ENCODE measurements at places on chromosomes 5 and 9.

- no peak for DNase-seq
Observed at GRCh38 chr9:134167530-134167931, 3.2 kb upstream of the RNU6ATAC start.

GRCh38 chr5:120538149-120538548 is 74.0 kb downstream of the PRR16 start:
- no peak for DNase-seq

- no peak for DNase-seq
Observed at GRCh38 chr9:132586830-132587591, 4.6 kb downstream of the BARHL1 start.

DNA sequence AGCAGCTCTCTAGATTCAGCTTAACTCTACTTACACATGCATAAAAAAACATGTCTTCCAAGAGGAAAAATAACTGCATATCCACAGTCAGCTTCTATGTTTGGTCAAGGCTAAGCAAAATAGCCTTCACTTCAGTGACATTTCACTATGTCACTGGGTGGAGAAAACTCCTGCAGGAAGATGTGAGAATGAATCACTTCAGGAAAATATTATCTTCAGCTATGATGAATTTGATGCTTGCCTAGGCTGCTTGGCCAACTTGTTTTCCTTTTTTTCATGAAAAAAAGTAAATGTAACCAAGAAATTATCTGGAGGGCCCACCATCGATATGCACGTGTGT is 143.0 kb upstream of the ZNF608 start:
- DNase-seq = no peak

DNA sequence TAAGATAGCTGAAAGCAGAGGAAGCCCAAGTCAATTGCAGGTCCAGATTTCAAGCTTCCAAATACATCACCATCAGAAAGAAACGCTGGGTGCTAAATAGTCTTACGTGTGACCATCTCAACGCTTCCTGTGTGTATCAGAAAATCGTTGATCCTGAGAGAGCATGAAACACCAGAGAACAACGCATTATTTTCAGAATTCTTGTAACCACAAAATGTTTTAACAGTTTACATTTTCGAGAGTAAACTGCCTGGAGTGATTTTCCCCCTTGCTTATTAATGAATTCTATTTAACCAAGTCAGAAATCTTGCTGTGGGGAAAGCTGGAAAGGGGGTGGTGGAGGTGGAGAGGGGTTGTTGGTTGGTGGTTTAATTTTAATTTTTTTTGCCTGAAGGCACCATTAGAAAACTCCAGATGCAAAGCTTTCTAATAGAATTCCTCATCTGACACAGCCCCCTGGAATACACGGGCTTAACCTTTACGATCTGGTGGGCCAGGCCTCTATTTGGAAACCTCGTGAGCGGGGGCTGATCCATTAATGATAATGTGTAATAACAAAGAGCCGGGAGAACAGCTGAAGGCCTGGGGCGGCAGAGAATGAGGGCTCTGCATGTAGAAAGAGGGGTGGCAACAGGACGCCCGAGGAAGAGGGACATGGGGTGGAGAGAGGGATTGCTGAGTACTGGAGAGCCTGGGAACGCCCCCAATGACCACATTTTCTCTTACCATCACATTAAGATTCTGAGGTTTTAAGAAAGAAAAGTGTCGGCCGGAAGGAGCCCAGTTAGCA is 124.5 kb upstream of the NFIB start:
- no peak for DNase-seq

GRCh38 chr5:9831823-9832222 is 201.7 kb upstream of the TAS2R1 start:
- no peak for DNase-seq

GRCh38 chr9:7636309-7636708 is 163.3 kb downstream of the DMAC1 start:
- DNase-seq = no peak

DNA sequence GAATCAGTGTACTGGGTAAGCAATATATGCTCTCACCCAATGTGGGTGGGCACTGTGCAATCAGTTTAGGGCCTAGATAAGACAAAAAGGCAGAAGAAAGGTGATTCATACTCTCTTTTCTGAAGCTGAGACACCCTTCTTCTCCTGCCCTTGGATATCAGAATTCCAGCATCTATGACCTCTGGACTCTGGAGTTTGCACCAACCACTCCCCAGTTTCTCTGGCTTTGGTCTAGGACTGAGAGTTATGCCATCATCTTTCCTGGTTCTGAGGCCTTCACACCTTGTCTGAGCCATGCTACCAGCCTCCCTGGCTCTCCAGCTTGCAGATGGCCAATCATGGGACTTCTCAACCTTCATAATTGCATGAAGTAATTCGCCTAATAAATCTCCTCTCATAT is 724.6 kb upstream of the TYRP1 start:
- DNase-seq = no peak

DNA sequence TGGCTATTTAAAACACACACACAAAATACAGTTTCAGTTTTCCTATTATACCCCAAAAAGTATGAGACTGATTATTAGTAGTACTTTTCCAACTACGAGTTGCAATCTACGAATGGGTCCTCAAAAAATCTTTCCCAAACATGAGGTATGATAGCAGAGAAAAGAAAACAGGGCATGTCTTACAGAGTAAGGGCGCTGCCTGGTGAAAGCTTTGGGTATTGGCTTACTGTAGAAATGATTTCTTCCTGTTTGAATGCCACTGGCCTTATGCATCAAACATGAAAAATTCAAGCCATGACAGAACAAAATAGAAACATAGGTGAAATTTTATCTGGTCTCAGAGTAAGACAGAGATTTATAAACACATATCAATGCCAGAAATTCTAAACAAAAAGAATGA is 448.0 kb downstream of the SPOCK1 start:
- no peak for DNase-seq

DNA sequence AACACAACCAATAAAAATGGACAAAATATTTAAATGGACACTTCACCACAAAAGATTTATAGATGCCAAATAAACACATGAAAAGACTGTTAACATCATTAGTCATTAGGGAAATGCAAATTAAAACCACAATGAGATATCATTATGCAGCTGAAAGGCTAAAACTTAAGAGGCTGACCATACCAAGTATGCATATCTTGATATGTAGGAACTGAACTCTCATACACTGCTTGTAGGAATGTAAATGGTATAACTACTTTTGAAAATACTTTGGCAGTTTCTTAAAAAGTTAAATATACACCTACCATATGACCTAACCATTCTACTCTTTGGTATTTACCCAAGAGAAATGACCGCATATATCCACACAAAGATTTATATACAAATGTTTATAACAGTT is 13.6 kb upstream of the ADAMTS12 start:
- no peak for DNase-seq

DNA sequence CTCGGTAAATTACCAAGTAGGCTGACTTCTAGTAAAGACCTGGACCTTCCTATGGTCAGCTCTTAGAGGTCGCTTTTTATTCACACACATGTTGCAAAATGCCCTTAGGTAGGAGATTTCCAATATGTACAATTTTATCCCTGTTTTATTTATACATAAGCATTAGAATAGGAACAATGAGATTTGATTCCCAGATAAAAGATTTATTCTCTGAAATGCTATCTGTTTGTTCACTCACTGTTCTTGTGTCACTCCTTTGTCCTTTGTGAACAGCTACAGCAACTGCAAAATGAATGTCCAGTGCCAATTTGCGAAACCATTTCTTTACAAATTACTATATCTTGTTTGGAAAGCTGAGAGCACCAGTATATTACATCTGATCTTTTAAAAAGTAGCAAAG is 991.5 kb upstream of the TYRP1 start:
- no peak for DNase-seq

DNA sequence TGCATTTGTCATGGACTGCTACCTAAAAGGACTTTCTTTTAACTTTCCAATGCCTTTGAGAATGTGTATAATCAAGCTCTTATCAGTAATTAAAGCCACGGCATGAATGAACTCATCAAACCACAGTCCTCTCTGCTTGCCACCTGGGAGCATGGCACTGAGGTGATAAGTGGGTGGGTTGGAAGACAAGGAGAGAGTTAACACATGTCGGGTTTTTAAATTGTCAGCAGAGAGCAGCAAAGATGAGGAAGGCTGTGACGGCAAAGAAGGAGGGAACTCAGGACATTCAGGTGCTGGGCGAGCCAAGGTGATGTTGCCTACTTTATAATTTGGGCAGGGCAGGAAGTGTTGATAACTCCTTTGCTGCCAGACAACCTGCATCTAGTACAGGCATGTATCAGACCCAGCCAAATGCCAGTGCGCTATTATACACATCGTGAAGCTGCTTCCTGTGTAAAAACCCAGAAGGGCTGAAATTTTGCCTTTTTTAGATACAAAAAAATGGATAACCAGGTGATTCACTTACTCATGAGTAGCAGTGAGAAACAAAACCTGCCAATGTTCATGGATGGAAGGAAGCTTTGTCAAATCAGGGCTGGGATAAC is 269.1 kb downstream of the KIF4B start:
- DNase-seq = no peak

GRCh38 chr5:1772634-1773033 is 27.0 kb downstream of the MRPL36 start:
- DNase-seq = no peak

- DNase-seq = peak; percentile 59
Observed at GRCh38 chr9:93059011-93059714, 662 bp downstream of the SUSD3 start.

GRCh38 chr5:56580864-56581263 is 234.5 kb upstream of the MAP3K1 start:
- DNase-seq = no peak

DNA sequence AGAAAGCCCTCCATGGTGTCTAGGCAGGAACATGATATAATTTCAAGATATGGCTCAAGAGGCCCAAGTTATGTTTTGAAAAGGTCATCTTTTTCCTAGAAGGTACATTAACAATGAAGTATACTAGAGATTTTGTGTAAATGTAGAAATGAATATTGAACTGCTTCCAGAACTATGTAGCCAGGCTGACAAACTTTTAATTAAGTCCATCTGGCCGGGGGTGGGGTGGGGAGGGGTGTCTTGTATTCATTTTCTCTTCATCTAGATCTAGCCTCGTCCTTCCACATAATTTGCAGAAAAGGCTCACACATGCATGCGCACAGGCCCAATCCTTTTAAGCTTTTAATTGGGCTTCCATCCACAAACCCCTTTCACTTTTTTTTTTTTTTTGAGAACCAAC is 323.3 kb downstream of the ARL15 start:
- no peak for DNase-seq

DNA sequence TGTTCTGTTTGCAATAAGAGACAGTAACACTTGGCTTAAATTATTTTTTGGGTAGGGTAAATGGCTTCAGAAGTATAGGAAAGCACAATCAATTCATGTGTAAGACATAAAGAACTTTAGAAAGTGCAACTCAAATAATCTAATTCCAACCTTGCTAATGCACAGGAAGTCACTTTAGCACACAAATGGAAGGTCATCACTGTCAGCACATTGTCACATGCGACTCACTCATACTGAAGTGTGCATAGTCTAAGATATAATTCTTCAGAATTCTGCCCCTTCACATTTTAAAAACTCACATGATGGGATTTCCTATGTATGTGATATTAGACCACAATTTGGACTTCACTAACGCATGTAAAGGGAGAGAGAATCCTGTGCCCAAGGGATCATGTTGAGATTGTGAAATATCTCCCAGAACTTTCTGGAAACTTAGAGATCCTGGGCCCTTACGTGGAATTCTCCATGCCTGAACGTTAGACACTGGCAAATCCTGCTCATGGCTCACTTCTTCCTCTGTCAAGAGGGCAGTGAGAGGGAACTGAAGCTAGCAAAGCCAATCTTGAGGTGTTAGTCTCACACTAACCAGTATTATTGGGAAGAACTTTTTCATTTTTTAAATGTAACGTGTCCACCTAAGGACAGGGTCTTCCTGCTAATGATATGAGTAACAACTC is 403.2 kb upstream of the PTGER4 start:
- peak; percentile 20 for DNase-seq

DNA sequence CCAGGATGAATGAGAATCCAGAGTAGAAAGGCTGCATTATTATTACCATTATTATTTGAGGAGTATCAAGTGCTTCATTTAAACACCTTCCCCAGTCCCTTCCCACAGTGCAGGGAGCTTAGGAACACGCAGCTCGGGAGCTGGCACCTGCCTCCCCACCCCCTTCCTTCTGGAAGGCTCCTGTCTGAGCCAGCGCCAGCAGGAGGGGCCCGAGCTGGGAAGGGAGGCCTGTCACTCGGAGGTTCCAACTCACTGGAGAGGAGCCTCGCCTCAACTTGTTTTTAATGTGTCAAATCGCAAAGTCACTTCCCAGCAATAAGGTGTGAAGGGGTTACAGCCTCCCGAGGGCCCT is 156.4 kb upstream of the IRX4 start:
- no peak for DNase-seq

GRCh38 chr9:130196643-130197042 is 24.4 kb downstream of the NCS1 start:
- no peak for DNase-seq

- DNase-seq = no peak
Observed at GRCh38 chr5:5678909-5679308, 256.4 kb downstream of the ICE1 start.

DNA sequence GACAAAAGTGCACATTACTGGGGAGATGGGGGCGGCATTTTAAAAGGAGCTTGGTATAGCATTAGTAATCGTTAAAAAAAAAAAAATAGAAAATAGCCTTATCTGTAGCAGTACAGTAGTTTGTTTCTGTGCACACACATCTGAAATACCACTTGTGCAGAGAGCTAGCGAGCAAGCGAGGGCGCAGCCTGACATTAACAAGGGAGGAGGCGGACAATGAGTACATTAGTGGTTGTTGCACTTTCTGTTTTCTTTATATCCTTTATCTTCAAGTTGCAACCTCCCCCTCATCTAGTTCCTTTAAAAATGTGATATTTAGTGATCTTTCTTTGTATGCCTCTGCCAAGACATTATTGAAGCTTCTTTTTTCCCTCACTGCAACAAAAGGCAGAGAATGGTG is 880 bp upstream of the PTPDC1 start:
- DNase-seq = no peak

GRCh38 chr9:133460405-133461175 is 812 bp downstream of the CACFD1 start:
- peak; percentile 18 for DNase-seq

- DNase-seq = no peak
Observed at GRCh38 chr9:1071730-1072129, 21.6 kb downstream of the DMRT2 start.

DNA sequence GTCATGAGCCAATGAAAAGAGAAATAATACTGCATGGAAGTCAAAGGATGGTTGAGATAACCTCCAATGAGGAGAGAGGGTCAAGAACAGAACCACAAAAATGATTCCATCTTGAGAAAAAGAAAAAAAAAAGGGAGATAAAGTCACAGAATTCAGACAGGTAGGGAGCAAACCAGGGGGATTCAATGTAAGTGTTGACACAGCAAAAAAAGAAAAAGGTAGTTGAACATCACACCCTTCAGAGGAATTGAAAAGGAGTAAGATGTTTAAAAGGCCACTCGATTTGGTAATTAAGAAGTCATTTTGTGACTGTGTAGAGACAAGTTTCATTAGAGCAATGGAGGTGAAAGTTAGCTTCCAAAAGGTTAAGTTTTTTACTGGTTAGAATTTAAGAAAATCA is 79.3 kb downstream of the ERP44 start:
- no peak for DNase-seq
